ENCODE measurements at places on chromosomes 5 and 9. TPM values are rescaled to one million over a fixed set of nuclear protein-coding genes. Genes with fewer than 3 reads are reported as not detected.

DNA sequence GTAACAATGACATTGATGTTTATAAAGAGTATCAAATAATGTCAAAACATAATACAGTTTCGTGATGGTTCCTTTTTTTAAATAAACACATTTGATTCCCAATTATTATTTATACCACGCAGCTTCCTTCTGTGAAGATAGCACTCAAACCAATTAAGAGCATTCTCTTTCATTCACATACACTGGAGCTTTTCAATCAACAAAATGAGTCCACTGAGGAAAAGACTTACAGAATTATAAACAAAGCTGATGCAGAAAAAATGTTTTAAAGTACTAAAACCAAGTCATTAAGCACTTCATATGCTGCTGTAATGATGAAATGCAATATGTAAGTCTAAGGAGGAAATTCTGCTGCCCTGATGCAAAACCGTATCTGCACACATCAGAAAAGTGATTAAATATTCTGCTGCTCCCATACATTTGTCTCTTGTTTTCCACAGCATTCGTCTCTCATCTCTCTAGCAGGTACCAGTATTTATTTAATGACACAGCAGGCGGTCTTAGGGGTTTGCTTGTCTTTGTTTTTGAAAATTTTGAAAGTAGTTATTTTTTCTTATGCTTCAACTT, 147.1 kb downstream of the CDH10 start:
- no peak for DNase-seq

DNA sequence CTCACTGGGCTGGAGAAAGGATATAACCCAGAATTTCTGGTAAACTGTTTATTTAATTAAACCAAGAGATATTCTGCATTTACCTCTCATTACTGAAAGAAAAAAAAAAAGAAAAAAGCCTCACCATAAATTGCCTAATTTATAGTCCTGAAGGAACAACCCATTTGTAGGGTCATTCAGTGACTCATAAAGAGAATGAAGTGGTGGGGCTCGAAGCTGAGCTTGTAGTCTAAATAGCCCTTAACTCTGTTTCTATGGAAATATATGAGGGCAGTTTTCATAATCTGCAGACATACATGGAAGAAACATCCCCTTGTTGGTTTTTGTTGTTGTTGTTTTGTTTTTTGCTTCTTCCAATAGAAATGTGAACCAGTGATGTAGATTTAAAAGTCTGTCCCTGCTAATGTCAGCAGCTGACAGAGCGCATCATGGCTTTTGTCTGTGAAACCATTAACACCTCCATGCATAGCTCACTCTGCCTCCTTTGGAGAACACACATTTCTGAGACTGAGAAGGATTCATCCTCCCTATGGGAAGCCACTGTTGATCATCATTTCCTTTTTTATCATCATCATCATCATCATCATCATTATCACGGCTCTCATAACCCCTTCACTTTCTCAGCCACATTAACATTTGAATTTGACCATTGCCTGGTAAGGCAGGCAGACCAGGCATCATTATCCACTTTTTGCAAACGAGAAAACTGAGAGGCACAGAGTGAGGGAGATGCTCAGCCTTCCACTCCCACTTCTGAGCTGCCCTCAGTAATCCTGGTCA, 67.9 kb upstream of the SAP30L start:
- no peak for DNase-seq

- DNase-seq: no peak
Measured at GRCh38 chr9:95148208-95148520, 169.3 kb downstream of the FANCC start.

- DNase-seq: no peak
Measured at GRCh38 chr5:109199799-109200620, 209.8 kb downstream of the PJA2 start.

- no peak for DNase-seq
Measured at GRCh38 chr5:82523633-82524032, 245.5 kb upstream of the RPS23 start.

GRCh38 chr9:111179577-111179976, 141.3 kb upstream of the LPAR1 start:
- no peak for DNase-seq

DNA sequence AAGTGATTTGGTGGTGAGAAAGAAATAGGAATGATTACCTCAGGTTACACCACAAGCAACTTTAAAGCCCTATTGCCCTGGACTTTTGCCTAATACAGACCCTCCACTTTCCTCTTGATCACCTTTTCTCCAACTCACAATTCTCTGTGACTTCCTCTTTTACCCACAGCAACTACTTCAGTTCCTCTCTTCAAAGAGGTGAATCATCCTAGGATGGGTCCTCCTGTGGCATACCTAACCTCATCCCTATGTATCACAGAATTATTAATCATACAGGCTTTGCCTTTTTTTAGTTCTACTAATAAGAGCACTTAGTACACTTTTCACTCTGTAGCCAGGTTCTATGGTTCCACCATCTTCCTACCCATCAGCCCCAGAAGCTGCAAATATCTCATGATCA, 19.6 kb upstream of the INSL6 start:
- DNase-seq: no peak

GRCh38 chr5:132787076-132787475, 10.0 kb upstream of the SEPTIN8 start:
- DNase-seq: no peak

DNA sequence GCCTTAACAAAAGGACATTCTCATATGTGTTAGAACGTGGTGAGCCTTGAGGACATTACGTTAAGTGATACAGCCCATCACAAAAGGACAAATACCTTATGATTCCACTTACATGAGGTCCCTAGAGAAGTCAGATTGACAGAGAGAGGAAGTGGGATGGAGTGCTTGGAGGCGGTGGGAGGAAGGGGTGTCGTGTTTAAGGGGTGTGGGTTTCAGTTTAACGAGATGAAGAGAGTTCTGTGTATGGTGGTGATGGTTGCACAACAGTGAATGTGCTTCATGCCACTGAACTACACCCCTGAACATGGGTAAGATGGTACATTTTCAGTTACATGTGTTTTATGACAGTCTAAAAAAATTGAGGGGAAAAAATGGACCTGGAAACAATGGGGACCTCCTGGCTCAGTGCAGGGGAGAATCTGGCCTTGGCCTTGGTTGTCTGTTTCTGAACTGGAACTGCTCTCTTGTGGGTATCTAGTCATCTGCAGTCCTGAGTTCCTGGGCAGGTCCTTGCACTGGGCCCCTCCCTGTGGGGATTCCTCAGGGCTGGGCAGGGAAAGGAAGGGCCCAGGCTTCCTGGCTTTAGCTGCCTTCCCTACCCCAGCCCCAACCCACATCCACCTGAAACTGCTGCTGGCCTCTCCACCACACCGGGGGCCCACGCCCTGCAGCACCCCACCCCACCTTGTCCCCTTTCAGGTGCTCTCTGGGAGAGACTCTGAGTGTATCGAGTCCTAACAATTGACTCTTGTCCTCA, 17.8 kb downstream of the LRRC8A start:
- DNase-seq: no peak

DNA sequence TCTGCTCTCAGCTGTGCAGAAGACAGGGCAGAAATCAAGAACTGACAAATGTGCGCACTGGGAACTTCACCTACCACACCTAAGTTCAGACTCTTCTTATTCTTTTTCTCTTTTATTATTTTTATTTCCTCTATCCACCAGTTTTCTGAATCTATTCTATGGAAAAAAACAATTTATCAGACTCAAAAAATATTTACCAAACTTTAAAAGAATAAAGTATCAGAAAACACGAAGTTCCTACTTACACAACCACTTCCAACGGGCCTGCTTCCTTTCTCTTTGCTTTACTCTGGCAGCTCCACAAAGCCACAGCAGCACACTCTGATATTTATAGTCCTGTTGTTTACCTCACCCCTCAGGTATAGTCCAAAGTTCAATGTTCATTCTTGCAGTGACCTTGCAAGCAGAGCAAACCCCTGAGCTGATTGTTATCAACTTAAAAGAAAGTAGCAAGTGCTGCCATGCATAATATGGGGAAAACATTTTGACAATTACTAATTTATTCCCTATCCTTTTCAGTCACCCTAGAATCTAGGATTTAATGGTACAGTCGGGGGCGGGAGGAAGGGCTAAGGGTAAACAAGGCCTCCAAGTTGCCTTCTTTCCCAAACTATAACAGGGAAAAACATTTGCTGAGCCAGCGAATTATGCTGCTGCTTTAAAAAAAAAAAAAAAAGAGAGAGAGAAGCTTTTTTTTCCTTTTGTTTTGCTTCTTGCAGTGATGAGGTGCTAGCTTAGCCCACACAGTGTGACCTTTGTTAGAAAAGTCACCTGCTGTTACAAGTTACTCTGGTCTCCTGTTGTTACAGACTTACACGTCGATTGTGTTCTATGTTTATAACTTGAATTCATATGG, at the start of gene SELENOP:
Gene SELENOP, minus strand, starts transcription at position 302 of the 856 bp plus-strand sequence. CDS start 3,539 bp downstream, outside the sequence.
- DNase-seq: peak; percentile 76

GRCh38 chr5:126682856-126683255, 82.1 kb downstream of the PHAX start:
- DNase-seq: no peak

DNA sequence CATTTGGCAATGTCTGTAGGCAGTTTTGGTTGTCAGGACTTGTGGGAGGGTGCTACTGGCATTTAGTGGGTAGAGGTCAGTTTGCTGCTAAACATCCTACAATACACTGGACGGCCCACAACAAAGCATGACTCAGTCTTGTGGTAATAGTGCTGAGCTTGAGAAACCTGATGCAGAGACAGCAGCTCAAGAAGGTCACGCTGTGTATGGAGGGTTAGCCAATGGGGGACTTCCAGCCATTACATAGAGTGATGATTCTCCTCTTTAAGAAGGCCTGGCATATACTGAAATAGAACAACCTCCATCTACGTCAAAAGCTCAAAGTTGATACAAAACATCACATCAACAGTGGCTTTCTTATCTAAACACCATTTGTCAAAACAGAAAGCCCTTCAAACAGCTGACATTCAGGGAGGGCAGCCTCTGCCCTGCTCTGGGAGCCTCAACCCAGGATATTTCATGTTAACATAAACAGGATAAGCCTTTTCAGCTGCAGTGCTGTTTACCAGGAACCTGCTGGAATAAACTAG, 143.0 kb downstream of the GPBP1 start:
- no peak for DNase-seq

DNA sequence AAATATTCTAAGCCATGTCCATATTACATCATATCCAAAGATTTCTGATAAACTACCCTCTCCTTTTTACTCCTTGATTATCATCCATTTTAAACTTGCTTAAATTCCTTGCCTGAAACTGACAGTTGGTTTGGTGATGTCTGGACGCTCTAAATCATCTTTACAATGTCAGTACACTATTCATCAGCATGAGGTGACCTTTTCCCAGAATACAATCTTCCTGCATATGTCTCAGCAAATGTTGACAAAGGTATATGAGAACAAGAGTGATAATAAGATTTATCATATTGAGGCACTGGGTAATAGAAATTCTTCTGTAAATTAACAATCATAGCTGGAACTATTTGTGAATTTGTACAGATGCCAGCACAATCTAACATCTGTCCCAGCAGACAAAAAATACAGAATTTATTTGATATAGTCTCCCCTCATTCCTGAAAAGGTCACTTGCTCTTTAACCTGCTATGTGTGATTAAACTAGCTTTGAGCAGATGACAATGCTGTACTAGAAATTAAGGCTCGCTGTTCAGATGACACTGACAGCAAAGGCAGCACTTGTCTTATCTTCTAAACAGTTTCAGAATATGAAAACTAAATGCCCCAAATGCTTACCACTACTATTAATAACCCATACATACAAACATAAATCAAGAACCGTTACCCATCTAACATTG, 32.2 kb downstream of the COX7C start:
- DNase-seq: no peak

DNA sequence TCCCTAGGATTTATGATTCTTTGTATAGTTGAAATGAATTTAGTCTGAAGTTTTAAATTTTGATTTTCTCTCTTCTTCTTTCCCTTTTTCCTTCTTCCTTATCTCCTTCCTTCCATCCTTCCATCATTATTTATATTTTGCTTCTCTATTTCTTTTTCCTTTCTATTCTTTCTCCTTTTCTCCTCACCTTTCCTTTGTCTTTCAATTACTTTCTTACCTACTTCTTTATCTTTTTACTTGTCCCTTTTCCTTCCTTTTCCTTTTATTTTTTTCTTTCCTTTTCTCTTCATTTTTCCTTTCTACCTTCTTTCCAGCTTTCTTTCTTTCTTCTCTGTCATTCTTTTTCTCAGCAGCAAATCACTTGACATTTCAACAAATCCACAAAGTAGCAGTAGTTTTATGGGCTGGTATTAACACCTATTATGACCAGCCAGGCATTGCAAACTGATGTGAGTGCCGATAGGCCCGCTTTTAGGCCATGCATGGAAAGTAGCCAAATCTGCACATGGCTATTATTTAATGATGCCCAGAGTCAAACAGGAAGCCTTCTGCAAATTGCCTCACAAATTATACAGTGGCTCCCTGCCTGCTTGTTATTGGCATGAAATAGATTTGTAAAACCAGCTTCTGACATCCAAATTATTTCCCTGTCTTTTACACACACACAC, 37.1 kb upstream of the NR3C1 start:
- no peak for DNase-seq

DNA sequence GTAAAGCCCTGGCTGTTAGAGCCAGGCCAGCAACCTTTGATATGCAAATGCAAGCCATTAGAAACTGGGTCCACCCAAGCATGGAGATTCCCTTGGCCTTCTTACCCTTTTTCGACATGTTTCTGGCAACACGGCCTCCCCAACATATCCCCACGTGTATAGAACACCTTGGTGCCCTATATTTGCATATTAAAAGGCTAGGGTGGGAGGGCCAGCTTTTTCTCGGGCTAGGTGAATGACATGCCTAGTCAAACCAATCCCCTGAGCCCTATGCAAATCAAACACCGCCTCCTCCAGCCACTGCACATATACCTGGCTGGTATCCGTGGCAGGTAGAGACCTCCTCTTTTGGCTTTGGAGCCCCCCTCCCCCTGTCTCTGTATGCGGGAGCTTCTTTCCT, 55.6 kb upstream of the ZFR start:
- DNase-seq: no peak

LCN1 gene
- not detected for polyA plus RNA-seq

SYK gene
- polyA plus RNA-seq: 2.5 TPM

SLC34A3 gene
- polyA plus RNA-seq: 1.5 TPM

CCNJL gene
- 4.8 TPM for polyA plus RNA-seq

ACOT12 gene
- 0.22 TPM for polyA plus RNA-seq

PGM5 gene
- polyA plus RNA-seq: 49.0 TPM

ZNF879 gene
- polyA plus RNA-seq: 4.0 TPM

AJM1 gene
- 2.4 TPM for polyA plus RNA-seq

GLDC gene
- 0.81 TPM for polyA plus RNA-seq

MCC gene
- 15.1 TPM for polyA plus RNA-seq

All from forelimb muscle (tissue), 1 donor.